Gastrocnemius medialis (tissue), 4 donors: ENCODE measurements at places on chromosomes 12 and 14. TPM values are rescaled to one million over a fixed set of nuclear protein-coding genes. Genes with fewer than 3 reads are reported as not detected.

The STXBP6 gene
- total RNA-seq = 3.9 TPM

The LRIG3 gene
- 7.3 TPM for total RNA-seq

The CLEC6A gene
- not detected for total RNA-seq

- DNase-seq = no peak
Observed at GRCh38 chr12:91877456-91878235, 268.0 kb downstream of the BTG1 start.

- DNase-seq = no peak
Observed at GRCh38 chr14:100421756-100422470, 98.8 kb downstream of the SLC25A47 start.

DNA sequence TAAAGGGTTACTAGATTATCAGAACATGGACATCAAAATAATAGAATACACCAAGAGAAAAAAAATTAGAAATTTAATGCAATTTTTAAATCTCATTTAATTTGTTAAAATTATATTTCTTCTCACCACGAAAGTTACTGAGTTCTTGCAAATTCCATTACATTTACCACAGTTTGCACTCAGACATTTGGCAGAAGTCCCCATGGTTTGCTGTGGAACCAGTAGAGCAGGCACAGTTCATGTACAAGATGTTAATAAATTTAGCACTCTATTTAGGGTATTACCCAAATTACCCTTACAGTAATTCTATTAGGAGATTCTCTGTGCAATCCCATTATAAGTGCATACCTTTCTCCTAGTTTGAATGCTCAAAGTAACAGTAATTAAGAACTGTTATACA, 9.7 kb downstream of the SCN8A start:
- DNase-seq = no peak

DNA sequence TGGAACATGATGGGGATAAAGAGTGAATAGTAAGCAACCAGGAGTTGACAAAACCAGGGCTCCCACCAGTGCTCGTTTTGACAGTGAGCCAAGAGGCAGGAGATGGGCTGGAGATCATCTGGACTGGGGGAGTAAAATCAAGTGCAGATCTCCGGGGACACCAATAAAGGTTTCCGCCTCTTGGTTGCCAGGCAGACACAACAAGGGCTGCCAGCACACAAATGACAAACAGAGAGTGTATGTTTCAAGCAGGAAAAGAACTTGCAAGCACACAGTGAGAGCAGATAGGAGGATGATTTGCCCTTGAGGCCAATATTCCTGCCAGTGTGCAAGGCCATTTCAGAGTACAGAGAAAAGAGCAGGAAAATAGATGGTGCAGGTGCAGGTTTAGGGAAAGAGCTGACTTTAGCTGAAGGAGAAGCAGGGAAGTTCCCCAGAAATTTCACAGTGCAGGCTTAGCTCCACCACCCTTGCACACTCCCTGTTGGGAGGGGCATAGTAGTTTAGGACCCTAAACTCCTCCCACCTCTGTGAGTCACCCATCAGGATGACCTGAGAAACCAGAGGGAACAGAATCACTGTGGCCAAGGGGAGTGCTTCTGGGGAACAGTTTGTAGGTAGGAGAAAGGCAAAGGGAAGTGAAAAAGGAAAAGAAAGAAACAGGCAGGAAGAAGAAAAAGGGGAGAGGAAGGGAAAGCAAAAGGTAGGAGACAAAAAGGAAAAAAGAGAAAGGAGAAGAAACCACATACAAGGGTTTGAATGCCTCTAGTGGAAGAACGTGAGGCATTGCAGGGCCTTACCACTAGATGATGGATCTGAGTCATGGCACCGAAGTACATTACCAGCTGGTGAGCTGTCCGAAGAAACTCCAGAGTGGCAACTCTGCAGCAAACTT, 404.4 kb downstream of the SLC6A15 start:
- DNase-seq = no peak

DNA sequence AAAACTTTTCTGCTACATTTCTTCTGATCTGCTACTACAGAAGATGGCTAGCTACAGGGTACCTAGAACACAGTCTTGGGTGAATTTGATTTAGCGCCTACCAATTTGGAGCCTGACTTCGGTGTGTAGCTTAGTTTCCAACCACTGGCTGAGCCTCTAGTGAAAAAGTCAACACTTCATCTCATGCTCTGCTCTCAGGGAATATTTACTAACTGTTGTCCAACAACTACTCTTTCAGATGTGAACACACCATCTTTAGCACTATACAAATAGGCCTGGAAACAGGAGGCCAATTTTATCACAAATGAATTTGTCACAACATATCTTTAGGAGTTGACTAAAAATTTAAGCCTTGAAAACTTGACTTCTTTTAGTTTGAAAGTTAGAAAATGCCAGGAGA, 167.9 kb downstream of the NELL2 start:
- no peak for DNase-seq

GRCh38 chr12:52661668-52662067, 9.7 kb upstream of the KRT2 start:
- DNase-seq = no peak

GRCh38 chr12:114683709-114684097, 272 bp downstream of the TBX3 start:
- no peak for DNase-seq

- no peak for DNase-seq
Observed at GRCh38 chr12:72191761-72192160, 80.4 kb upstream of the TRHDE start.

DNA sequence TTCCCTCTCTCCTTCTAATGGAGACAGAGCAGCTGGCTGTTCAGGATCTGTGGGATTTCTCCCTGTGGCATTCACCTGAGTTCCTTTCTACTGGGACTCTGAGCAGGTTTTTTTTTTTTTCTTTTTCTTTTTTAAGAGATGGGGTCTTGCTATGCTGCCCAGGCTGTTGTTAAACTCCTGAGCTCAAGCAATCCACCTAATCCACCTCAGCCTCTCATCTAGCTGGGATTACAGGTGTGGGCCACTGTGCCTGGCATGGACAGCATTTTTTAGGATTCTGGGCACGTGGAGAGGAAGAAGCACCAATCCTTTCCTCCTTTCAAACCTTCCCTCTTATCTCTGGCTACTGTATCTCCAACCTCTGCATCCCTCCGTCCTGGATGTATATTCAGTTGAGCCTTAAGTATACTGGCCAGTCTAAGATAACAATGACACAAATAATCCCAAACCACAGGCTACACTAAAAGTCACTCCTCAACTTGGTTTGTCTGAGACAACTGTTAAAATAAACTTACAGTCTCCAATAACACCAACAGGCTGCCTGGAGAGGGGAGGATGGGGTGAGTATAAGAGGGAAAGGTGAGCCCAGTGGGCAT, 16.4 kb upstream of the CELA1 start:
- no peak for DNase-seq

GRCh38 chr12:101939856-101940265, 62.5 kb downstream of the DRAM1 start:
- DNase-seq = peak; percentile 55

DNA sequence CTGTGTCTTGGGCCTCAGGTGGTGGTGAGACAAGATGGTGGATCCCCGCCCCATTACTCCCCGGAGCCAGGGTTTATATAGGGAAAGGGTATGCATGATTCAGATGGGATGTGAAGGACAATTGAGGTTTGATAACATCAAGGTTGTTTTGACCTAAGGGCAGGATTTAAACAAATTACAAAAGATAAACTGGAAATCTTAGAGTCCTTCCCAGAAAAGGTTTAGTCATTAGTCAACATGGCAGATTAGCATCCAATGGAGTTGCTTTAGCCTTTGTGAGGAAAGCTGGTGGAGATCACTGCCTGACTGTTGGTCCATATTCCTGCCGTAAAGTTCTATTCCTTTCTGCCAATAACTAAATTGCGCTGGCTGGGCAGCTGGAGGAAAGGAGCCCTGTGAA, 15.6 kb upstream of the FRMD6 start:
- DNase-seq = no peak
